Activated CD4-positive, alpha-beta T cell treated with anti-CD3 and anti-CD28 coated beads, Interleukin-2, amount 50 U/mL, for 16 hours (primary cell): ENCODE measurements at places on chromosomes 12 and 14.
A peak's percentile ranks its signal among the peaks of the same experiment; 100 is the strongest.

DNA sequence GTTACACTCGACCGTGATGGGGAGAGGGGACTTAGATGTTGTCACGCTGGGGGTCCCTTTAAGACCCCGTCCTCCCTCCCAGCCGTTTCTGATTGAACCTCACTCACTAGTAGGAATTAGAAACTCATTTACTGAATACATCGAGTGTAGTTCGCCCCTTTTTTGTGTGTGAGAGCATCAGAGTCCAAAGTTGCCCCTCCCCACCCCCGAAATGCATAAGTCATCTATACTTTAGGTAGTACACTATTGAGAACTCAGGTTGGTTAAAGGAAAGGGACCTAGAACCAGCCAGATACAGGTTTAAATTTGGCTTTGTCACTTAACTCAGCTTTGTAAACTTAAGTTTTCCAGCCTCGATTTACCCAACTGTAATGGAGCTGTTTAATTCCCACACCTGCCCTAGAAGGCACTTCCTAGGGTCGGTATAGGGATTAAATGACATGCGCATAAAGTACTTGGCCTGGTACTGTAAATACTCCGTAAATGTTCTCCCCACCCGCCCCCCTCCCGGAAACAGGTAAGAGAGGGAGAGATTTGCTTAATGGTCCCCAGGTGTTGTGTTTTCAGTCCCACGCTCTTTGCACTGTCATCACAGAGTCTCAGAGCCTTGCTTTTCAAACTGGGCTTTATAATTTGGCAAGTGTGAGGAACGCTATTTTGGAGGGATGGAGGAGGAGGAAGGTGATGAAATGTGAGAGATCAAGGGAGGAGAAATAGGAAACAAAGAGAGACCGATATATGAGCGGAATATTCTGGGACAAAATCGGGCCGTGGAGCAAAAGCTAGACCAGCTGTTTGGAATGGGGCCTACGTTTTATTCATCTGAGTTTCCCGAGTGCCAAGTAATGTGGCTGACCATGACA is 897 bp downstream of the SUDS3 start:
- DNase-seq: no peak

GRCh38 chr12:100668945-100669536 is 95.6 kb downstream of the GAS2L3 start:
- peak; percentile 61 for DNase-seq

DNA sequence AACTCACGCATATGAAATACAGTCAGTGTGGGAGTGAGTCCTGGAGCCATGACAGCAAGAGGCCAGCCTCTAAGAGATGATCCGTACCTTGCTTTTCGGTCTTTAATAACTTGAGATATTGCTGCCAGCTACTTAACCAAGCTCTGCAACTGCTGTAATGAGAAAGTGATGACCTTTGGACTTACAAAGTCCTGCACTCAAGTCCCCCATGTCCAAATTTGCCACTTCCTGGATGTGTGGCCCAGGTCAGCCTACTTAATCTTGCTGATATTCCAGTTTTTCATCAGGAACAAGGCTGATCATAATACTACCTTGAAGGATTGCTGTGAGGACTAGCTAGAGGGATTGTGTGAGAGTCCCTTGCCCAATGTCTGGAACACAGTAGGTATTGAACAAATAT is 33.8 kb upstream of the DUSP6 start:
- DNase-seq: no peak

DNA sequence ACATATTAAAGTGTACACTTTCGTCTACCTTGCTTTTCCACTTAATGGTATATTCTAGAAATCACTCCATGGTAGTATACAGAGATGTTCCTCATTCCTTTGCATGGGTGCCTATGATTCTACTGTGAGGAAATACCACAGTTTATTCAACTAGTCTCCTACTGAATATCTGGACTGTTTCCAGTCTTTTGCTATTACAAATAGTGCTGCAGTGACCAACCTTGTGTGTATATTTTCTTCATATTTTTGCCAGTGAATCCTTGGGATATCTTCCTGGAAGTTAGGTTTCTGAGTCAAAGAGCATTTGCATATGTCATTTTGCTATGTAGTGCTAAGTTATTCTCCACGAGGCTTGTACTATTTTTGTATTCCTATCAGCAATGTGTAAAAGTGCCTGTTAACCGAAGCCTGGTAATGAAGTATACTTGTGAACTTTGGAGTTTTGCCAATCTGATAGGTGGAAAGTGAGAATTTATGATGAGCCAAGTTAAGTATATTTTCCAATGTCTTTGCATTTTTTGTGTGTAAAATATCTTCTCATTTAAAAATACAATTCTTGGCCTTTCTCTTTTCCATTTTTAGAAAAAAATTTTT is 31.3 kb upstream of the TMEM263 start:
- no peak for DNase-seq

DNA sequence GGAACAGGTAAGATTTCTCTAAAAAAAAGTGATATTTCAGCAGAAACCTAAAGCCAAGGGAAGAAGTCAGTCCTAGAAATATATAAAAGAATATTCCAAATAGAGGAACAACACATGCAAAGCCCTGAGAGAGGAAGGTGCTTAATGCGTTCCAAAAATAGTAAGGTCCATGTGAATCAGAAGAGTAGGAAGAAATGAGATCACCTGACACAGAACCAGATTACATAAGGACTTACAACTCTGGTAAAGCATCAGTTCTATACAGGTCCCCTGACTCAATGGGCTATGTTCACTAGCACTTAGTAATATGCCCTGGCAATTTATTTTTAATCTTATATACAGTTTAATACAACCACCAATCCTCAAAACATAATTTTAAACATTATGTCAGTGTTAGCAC is 30.0 kb downstream of the SENP1 start:
- DNase-seq: no peak

- DNase-seq: no peak
These were observed 80.8 kb upstream of the RAP1B start for GRCh38 chr12:68529869-68530268.

GRCh38 chr14:105323663-105324062 is 9.1 kb downstream of the PACS2 start:
- no peak for DNase-seq

- no peak for DNase-seq
These were observed 131.4 kb downstream of the NDUFA12 start for GRCh38 chr12:94872007-94872653.

DNA sequence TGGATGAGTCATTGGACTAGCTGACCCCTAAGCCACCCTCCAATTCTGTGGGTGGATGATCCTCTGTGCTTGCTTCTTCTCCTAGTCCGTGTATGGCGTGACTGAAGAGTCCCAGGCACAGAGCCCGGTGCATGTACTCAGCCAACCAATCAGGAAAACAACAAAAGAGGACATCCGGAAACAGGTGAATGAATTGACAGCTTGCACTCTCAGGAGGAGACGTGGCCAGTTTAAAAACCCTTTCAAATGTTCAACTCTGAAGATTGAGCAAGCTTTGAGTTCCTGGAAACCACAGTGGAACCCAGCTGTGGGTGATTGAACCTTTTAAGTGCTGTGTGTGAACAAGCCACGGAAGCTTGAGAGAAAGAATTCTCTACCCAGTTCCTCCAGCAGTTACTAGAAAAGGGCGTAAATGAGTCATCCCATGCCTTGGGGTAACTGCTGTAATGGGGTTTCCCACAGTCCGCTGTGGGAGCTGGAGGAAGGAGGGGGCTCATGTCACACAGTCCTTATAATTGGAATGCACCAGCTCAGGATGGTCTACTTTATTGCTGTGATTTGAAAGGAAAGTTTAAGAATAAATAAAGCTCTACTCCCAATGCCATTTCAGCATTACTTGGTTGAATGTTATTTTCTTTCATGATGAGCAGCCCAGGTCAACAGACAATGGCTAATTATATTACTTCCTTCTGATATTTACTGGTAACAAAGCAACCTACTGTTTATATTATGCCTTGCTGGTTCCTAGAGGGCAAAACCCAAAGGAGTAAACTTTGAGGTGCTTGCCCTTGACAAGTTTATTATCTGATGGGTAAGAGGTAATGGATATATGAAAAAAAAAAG is 417.0 kb downstream of the DPF3 start:
- DNase-seq: peak; percentile 97

DNA sequence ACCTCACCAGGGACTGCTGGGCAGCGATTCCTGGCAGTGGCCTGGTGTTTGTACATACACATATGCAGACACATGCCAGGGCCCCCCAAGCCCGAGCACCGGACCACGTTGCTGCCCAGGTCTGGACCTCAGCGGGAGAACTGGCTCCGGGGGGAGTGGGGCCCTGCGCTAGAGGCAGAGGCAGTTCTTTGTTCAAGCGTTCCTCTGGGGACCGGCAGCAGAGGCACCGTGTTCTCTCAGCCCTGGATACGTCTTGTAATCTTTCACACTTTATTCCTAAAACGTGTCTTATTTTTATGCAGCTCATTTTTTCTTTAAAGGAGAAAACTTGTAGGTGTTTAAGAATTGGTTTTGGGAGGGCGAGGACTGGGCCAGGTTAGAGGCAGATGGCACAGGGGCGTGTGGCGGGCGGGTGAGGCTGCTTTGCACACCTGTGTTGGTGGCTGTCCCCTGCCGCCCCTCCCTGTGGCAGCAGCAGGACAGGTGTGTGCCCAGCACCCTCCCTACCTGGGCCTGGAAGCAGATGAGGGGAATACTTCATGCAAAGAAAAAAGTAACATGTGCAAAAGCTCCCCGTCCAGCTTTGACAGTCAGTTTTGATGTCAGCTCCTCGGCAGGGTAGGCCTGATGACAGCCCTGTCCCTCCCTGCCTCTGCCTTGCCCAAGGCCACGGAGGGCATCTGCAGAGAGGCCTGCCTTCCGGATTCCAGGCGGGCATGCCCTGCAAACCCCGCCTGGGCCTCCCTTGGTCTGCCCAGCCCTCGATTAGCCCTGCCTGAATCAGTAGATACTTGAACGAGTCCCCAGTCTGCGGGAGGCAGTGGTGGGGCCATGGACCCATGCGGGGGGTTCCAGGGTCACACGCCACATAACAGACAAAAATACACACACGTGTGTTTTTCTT is 7.0 kb upstream of the PUS1 start:
- DNase-seq: no peak

DNA sequence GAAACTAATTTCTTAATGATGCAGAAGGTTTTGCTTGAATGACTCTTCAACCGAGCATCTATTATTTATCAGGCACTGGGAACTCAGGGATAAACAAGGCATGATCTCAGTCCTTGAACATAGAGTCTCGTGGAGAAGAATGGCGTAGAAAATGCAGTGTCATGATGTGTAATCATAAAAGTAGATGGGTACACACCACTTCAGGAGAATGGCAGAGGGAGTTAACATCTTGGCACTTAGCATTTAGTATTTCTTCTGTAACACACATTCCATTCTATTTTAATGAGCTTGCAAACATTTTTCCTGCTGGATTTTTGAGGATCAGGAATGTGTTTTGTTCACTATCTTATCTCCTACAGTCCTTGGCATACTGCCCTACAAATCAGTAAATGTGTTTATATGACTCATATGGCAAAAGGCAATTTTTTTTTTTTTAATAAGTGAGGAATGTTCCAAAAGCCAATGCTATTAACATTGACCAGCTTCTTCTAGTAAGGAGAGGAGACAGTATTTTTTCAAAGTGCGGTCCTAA is 3.8 kb downstream of the TXNRD1 start:
- DNase-seq: peak; percentile 36

DNA sequence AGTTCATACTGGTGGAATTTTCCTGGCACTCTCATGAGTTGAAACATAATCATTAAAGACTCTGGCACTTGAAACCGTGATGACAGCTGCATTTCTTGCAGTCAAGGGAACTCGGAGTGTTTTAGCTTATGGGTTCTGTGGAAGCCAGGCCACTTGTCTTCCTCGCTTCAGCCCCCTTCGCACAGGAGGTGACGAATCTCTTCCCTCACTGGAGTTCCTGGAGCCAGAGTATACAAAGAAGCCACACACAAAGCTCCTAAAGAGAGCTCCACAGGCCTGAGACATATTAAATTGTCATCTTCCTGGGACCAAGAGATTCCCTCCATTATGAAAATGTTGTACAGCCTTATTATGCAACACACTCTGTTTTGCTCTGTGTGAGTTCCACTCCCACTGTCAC is 964.1 kb downstream of the TMEM121 start:
- DNase-seq: no peak

- no peak for DNase-seq
These were observed 6.1 kb downstream of the CD9 start for GRCh38 chr12:6206327-6206726.

DNA sequence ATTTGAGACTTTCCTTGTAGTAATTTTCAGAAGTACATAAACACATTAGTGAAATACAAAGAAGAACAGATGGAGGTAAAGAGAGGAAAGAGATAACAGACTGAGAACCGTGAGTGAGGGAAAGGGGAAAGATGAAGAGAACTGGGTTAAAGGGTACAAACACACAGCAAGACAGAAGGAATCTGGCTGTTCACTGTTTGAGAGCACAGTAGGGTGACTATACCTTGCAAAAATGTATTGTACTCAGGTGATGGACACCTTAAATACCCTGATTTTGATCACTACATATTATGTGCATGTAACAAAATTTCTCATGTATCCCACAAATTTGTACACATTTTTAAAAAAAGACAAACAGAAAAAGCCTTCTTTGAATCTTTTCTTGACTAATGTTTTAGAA is 2.7 kb upstream of the TRHDE start:
- no peak for DNase-seq

GRCh38 chr14:64706119-64706592 is 1.9 kb downstream of the PLEKHG3 start:
- no peak for DNase-seq

GRCh38 chr12:28905220-28905955 is 243.7 kb upstream of the FAR2 start:
- no peak for DNase-seq

- DNase-seq: no peak
These were observed 1.0 kb downstream of the RNF41 start for GRCh38 chr12:56220611-56221231.

DNA sequence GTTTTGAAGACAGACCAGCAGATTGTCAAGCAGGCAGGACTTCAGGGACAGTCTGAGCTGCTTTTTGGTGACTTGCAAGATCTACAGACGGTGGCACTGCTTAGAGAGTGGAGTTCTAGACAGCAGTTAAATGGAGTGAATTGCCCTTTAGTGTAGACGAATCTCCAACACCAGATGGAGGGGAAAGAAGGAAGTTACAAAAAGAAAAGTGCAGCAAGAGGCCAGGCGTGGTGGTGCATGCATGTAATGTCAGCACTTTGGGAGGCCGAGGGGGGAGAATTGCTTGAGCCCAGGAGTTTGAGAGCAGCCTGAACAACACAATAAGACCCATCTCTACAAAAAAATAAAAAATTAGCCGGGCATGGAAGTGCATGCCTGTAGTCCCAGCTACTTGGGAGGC is 8.4 kb upstream of the HHIPL1 start:
- DNase-seq: no peak

- peak; percentile 59 for DNase-seq
These were observed 556 bp downstream of the TIMM9 start for GRCh38 chr14:58426670-58427280.
